ELR (cell line): ENCODE measurements at places on chromosomes 7 and 10.

- DNase-seq = peak; percentile 81
Measured at GRCh38 chr7:38318803-38319416, 45.5 kb upstream of the TARP start.

DNA sequence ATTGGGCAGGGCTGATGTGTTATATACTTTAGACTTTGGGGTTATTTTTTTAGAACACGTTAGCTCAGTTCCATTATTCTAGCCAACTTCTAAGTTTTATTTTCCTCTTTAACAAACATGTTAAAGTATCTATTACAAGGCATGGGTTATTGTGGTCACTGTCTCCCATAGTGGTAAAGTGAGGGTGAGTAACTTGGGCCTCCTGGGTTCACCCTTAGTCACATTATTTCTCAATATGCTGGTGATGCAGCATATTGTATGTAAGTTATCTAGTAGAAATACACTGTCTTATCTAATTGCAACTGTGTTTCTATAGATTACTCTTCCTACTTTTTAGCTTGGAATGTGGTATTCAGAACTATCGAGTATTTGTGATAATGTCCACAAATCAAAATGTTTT, 65.9 kb downstream of the BBS9 start:
- DNase-seq = peak; percentile 89

DNA sequence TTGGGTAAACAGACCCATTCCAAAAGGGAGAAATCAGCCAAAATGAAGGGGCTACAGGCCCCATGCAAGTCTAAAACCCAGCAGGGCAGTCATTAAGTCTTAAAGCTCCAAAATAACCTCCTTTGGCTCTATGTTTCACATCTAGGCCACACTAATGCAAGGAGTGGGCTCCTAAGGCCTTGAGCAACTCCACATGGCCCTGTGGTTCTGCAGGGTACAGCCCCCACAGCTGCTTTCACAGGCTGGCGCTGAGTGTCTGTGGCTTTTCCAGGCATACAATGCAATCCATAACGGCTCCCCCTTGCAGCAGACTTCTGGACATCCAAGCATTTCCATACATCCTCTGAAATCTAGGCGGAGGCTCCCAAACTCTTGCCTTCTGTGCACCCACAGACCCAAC, 9.0 kb downstream of the TMEM243 start:
- DNase-seq = no peak

DNA sequence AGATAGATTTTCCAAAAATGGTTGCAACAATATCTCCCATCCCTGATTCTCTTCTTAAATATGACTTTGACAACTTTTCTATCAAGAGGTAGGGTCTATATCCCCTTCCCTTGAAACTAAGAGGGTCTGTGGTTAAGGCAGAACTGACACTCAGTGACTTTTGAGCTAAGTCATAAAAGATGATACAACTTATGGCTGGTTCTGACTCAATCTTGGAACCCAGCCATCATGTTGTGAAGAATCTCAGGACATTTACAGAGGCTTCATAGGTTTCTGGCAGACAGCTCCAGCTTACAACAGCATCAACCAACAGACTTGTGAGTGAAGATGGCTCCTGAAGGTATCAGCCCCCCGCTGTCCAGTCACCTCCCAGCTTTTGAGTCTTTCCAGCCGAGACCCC, 203.5 kb downstream of the RNLS start:
- peak; percentile 67 for DNase-seq

GRCh38 chr7:81231301-81231838, 312.5 kb upstream of the SEMA3C start:
- DNase-seq = no peak

DNA sequence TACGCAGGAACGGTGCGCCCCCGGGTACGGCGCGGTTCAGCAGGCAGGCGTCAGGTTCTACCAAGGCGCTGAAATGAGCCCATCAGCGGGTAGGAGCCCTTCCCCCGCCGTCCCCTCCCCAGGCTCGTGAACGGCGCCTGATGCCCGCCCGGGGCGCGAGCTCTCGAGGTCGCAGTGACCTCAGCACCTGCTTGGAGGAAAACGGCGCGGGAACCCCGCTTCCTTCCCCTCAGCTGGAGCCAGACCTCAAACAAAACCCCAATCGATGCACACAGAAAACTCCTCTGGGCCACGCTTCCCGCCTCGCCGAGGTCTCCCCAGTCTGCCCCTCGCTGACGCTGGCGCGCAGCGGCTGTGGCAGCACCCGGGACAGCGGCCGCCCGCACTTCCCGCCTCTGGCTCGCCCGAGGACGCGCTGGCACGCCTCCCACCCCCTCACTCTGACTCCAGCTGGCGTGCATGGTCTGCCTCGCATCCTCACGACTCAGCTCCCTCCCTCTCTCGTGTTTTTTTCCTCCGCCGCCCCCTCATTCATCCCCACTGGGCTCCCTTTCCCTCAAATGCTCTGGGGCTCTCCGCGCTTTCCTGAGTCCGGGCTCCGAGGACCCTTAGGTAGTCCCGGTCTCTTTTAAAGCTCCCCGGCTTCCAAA, 514 bp upstream of the GAD2 start:
- DNase-seq = no peak

DNA sequence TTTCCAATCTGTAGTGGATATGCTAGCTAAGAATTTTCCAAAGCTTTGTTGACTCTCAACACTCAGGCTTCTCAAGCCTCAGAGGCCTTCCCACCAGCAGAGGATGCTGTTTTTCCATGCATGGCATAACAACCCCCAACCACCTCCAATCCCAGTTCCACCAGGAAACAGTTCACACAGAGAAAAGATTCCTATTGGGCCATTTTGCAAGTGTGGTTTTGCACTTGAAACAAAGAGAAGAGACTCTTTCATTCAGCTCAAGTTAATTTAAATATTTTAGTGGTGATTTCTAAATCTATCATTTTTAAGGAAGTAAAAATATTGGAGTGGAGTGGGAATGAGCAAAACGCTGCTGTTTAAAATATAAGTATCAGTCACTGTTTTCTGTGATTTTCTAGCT, 105.6 kb upstream of the COL1A2 start:
- DNase-seq = peak; percentile 86

DNA sequence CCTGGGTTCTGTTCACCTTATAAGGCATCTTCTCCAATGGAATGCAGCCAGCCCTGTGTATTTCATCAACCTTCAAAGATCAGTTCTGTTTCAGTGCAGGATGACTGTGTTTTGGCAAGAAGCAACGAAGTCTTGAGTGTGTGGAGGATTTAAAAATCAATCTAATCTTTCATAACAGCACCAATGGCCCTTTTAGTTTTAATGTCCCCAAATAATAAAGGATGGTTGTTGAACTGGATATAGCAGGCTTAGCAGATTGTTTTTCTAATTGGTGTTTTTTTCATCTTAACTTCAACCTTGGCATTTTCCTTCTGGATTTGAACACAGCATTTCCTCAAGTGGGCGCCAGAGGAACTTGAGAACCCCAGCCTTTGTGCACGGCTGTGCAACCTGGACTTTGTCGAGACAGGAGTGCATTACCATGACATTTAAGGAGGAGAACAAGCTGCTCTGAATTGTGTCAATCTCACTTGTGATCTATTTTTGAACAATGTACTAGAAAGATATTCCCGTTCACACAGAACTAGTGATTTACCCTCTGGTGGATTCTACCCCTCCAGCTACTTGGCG, 313.3 kb upstream of the AKR1E2 start:
- DNase-seq = peak; percentile 76

DNA sequence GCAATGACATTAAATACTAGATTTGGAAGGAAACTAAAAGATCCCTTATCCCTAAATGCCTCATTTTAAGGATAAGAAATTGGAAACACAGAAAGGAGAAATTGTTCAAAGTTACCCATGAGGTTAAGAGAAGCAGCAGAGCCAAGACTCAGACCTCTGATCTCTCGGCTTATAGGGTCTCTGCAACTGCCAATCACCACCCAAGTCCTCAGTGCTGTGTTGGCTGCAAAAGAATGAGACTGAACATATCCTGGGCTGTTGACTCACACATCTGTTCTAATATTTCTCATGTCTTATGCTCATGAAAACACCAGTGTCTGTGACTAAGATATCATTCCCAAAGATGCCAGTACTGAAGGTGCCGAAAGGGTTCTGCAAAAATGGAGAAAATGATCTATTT, 153.3 kb downstream of the XPNPEP1 start:
- DNase-seq = peak; percentile 12

- DNase-seq = no peak
Measured at GRCh38 chr7:7869036-7869435, 99.6 kb upstream of the GLCCI1 start.

GRCh38 chr7:63040966-63041610, 957.6 kb upstream of the ZNF722 start:
- no peak for DNase-seq

DNA sequence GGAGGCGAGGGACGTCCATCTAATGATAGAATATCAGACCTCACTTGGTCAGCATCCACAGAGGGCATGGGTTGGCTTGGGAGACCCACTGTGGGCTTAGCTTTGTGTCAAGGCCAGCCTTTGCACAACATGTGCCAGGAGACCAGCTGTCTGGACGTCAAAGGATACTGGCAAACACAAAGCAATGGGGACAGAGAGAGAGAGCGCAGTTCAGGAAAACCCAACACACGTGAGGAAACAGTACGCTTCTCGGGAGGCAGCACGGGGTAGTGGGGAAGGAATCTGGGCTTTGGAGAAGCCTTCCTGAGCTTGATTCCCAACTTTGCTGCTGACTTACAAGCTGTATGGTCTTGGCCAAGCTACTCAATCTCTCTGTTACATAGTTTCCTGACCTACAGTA, 14.7 kb downstream of the PRLHR start:
- DNase-seq = no peak

GRCh38 chr10:113995201-113995600, 48.5 kb upstream of the ADRB1 start:
- no peak for DNase-seq

DNA sequence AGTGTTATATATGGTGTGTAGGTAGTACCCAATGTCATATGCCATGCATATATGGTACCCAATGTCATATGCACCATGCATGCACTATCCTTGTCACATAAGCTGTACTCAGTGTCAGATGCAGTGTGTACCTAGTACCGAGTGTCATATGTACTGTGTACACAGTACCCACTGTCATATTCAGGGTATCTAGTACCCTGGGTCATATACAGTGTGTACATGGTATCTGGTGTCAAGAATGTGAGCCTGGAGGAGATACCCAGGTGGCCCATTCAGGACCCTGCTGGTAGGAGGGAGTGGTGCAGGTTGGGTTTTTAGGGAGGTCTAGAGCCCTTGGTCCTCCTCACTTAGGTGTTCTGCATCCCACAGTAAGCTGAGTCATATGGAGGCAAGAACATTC, 1.8 kb downstream of the ZMYND11 start:
- DNase-seq = peak; percentile 67

DNA sequence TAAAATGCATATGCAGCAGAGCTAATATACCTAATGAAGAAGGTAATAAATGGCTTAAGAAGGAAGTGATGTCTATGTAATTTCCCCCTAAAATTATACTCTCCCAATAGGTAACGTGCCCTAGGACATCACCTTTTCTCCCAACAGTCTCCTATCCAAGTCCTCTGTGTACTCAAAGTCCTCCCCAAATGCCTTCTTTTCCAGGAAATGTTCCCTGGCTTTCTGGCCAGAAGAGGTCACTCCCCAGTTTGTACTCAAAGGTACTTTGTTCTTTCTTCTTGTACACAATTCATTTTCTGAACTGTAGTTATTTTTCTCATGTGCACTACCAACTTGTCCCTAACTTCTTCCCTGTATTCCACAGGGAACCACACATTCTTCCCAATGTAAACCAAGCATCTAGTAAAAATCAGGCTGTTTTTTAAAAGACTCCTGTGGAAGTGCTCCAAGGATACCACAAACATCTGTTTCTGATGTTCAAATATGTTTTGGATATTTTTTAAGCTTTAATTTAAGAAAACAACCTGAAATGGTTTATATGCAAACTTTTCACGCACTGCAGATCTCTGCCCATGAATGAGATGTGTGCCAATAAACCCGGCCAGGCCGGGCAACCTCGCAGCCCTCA, 262.3 kb upstream of the KLF14 start:
- no peak for DNase-seq

GRCh38 chr10:86333826-86334487, 32.6 kb downstream of the GRID1 start:
- DNase-seq = no peak

GRCh38 chr7:30390736-30391636, 87.6 kb downstream of the NOD1 start:
- no peak for DNase-seq

DNA sequence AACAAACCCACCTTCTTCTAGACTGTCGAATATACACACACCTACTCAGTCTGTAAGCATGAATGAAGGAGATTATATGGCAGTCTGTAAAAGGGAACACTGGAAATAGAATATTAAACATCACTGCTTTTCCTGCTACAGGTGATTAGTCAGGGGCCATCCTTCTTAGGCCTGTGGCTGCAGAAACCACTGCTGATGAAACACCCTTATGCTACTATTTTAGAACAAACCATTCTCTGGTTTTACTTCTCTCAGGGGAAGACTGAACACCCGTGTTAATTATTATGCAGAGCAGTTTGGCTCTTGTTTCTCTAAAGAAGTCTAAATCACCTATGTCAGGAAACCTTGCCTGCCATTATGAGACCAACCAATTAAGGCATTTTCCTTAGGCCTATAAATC, 351.1 kb upstream of the KLF6 start:
- no peak for DNase-seq

- peak; percentile 36 for DNase-seq
Measured at GRCh38 chr10:91883549-91884444, 25.5 kb downstream of the FGFBP3 start.

GRCh38 chr7:46576950-46577349, 655.9 kb upstream of the IGFBP3 start:
- DNase-seq = peak; percentile 44

GRCh38 chr7:110386006-110386405, 704.9 kb upstream of the LRRN3 start:
- peak; percentile 51 for DNase-seq

- peak; percentile 19 for DNase-seq
Measured at GRCh38 chr10:6074489-6075301, 12.5 kb upstream of the IL2RA start.

DNA sequence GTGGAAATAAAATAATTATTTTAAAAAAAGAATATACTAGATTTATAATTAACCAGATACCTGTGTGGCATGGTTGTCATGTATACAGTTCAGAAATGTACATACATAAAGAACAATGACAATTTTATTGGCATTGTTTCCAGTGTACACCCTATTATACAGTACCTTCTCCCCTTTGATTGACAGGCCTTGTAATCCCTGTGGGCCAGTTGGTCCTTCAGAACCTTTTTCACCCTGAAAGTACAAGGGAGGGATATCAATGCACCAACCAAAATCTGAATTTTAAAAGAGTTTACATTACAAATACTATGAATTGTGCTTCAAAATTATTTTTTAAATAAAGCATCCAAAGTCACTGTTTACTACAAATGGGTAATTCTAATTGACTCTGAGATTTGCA, 61.2 kb downstream of the COL28A1 start:
- DNase-seq = no peak

GRCh38 chr7:100840470-100841100, 11.9 kb upstream of the SLC12A9 start:
- no peak for DNase-seq

GRCh38 chr7:68720697-68721096, 877.6 kb upstream of the AUTS2 start:
- no peak for DNase-seq
